Stimulated activated CD8-positive, alpha-beta memory T cell treated with anti-CD3 and anti-CD28 coated beads, Interleukin-4, amount 100 ng/mL, for 1 hour (primary cell): ENCODE measurements at places on chromosomes 12 and 14.

- no peak for DNase-seq
Measured at GRCh38 chr12:46701356-46701755, 124.4 kb downstream of the SLC38A4 start.

GRCh38 chr12:124713436-124714082 is 146.1 kb upstream of the NCOR2 start:
- DNase-seq, result peak; percentile 19

GRCh38 chr12:10374624-10375018 is 15.2 kb downstream of the KLRK1 start:
- no peak for DNase-seq

DNA sequence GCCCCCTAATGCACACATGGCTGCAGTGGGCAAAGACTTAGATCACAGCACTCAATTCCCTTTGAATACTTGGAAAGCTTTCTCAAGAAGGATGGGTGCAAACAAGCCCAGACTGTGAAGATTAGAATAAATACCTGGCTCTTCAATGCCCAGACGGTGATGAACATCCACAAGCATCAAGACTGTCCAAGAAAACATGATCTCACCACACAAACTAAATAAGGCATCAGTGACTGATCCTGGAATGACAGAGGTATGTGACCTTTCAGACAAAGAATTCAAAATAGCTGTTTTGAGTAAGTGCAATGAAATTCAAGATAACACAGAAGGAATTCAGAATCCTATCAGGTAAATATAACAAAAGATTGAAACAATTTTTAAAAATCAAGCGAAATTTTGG is 43.8 kb upstream of the ZDHHC17 start:
- no peak for DNase-seq

- DNase-seq, result no peak
Measured at GRCh38 chr14:65357113-65357512, 55.4 kb upstream of the FUT8 start.

GRCh38 chr14:69755784-69756183 is 11.2 kb upstream of the SRSF5 start:
- no peak for DNase-seq

GRCh38 chr14:64249363-64249762 is 44.8 kb downstream of the ESR2 start:
- no peak for DNase-seq

GRCh38 chr14:33786091-33786825 is 164.6 kb downstream of the EGLN3 start:
- no peak for DNase-seq

DNA sequence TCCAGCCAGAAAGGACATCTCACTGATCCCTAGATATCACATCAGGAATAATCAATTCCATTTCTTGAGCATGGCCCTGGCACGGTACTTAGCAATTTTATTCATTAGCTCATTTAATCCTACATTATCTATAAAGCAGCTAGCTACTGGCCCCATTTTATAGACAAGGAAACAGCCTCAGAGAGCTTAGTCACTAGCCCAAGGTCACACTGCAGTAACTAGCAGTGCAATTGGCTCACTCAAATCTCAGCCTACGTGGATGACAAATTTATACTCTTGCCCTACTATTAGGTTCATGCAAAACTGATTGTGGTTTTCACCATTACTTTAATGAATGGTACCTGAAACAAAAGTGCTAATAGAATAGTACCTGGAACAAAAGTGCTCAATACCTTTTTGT is 41.7 kb downstream of the NUAK1 start:
- no peak for DNase-seq

GRCh38 chr14:99026471-99026870 is 245.5 kb downstream of the BCL11B start:
- DNase-seq, result no peak

- DNase-seq, result no peak
Measured at GRCh38 chr12:2959192-2959504, at the start of gene TEAD4. Gene TEAD4, plus strand, starts transcription at chr12:2959397.

DNA sequence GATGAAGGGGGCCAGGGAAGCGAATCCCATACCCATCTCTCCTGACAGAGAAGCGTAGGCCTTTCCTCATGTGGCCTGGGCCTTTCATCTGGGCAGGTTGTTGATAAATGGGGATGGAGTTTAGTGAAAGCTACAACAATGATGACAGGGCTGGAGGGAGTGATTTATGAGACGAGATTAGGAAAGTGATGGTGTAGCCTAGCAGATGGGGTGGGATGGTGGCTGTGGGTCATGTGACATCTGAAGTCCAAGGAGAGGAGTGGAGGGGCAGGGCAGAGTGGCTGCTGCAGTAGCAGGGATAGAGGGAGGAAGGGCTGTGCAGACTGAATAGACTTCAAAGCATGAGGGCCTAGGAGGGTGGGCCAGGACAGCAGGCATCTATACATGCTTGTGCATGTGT is 85.5 kb downstream of the ADCK1 start:
- DNase-seq, result no peak

GRCh38 chr14:46490238-46490685 is 161.3 kb downstream of the RPL10L start:
- DNase-seq, result no peak

DNA sequence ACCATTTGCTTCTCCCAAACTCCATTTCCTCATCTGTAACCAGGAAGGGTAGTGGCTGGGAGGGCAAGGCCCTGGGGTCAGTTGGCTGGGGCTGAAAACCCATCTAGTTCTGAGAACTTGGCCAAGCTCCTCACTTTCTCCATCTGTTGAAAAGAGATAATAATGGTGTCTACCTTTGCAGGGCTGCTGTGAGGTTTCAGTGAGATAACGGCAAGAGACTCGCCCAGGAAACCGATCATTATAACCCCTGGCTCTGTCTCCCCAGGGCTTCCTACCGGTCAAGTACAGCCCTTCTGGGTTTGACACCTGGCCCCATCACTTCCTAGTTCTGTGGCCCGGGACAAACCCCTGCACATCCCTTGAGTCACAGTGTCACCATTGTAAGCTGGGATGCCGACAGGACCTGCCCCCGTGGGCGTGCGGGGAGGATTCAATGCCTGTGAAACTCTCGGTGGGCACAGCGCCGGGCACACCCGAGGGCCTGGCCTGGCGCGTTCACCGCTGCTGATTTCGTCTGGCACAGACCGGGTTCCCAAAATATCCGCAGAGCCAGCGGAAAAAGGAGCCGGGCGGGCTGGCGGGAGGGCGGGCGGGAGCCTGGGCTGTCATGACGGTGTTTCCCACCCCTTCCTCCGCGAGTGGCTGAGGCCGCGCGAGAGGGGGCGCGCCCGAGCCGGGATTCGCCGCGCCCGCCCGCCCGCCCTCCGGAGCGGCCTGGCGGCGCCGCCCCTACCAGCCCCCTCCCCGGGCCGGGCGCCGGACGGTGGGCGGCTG is 4.4 kb downstream of the KMT5A start:
- DNase-seq, result no peak

DNA sequence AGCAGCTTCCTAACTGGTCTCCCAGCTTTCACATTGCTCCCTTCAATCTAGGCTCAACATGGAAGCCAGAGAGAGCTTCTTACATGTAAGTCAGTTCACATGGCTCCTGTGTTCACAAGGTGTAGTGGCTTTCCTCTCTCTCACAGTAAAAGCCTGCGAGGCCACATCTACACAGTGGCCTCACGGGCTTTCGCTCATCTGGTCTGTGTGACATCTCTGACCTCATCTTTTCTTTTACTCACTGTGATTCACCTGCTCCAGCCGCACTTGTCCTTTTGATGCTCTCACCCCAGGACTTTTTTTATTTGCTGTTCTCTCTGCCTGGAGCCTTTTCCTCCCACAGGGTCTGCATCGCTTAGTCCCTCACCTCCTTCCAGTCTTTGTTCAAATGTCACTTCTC is 122.1 kb downstream of the SLC5A8 start:
- DNase-seq, result no peak

- no peak for DNase-seq
Measured at GRCh38 chr12:74641262-74641661, 103.6 kb downstream of the ATXN7L3B start.

- no peak for DNase-seq
Measured at GRCh38 chr12:22313963-22314330, 20.6 kb downstream of the ST8SIA1 start.

- DNase-seq, result no peak
Measured at GRCh38 chr14:105938055-105938863, 411.9 kb downstream of the TMEM121 start.

DNA sequence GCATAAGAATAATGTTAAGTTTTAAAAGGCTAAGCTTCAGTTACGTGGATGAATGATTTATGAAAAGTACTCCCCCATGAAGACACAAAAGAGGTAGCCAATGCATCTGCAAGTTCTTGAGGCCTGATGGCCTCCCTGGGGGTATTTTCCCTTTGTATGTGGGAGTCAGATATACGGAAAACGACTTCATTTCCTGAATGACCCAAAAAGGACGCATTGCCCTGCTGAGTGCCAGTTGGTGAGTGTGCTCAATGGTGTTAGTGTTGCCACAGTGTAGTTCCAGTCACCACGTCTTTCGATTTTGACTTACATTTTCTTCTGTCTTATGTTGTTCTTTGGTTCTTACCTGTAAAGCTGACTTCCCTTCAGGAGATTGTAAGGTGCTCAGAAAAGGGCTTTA is 8.0 kb downstream of the ETV6 start:
- DNase-seq, result no peak

GRCh38 chr12:49863946-49864797 is 21.3 kb upstream of the BCDIN3D start:
- DNase-seq, result no peak

GRCh38 chr12:48779869-48780268 is 9.0 kb downstream of the ADCY6 start:
- DNase-seq, result no peak

GRCh38 chr12:92010853-92011701 is 134.6 kb downstream of the BTG1 start:
- no peak for DNase-seq

- no peak for DNase-seq
Measured at GRCh38 chr12:1918884-1919236, 408 bp upstream of the CACNA2D4 start.

- DNase-seq, result no peak
Measured at GRCh38 chr12:113096675-113097461, 38.7 kb downstream of the RASAL1 start.

- DNase-seq, result no peak
Measured at GRCh38 chr12:58919231-58920101, 838 bp downstream of the LRIG3 start.

DNA sequence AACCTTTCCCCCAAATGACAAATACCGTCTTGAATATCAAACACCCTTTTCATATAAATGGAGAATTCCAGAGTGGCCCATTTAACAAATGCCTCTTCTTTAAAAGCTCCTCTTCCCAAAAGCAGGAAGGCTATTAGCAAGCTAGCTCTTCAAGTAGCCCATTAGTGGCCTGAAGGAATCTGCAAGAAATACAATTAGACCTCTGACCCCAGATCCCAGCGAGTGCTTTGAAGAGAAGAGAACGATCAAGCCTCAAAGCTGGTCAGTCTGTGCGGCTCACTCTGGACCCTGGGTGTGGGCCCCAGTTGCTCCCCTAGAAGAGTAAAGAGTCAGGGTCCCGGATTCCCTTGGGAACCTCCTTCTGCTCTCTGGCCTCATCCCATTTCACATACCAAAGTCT is 325.6 kb downstream of the NUAK1 start:
- no peak for DNase-seq

- no peak for DNase-seq
Measured at GRCh38 chr14:58992935-58993334, 195.5 kb upstream of the DAAM1 start.

- DNase-seq, result peak; percentile 35
Measured at GRCh38 chr12:101839324-101840283, 8.8 kb upstream of the GNPTAB start.

- DNase-seq, result no peak
Measured at GRCh38 chr12:124545508-124546418, 21.6 kb downstream of the NCOR2 start.

- DNase-seq, result no peak
Measured at GRCh38 chr12:64452559-64453329, 824 bp downstream of the TBK1 start.

DNA sequence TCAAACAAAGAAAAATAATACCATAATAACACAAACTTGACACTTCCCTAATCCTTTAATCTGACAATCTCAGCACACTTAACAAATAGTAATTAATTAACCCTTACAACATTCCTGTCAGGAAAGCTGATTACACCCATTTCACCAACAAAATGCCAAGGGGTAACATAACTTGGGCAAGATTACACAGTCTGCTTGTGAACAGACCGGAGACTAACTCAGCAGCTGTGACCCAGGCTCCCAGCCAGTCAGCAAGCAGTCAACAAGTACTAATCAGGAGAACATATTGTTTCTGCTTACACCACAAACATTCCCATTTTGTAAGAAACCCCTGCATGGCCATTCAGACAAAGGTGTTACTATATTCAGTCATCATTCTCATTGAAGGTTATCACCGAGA is 592.5 kb upstream of the FLRT2 start:
- DNase-seq, result no peak

- no peak for DNase-seq
Measured at GRCh38 chr12:79515530-79515935, 175.2 kb downstream of the PAWR start.

DNA sequence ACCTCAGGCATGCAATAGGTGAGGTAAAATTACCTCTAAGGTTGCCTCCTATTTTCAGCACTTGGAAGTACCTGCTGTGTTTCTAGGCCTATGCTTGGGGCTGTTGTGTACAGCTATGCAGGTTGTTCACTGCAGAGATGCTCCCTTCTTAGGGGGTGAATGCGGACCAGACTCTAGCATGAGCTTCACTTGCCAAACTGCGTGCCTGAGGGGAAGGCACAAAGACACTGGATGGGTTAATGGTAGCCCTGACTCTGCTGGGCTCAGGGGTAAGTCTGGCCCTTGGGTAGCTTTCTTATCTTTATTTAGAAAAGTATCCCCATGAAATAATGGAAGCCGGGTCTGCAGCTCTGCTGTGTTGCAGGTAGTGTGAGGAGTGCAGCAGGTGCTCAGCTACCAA is 35.7 kb downstream of the B4GALNT3 start:
- no peak for DNase-seq

DNA sequence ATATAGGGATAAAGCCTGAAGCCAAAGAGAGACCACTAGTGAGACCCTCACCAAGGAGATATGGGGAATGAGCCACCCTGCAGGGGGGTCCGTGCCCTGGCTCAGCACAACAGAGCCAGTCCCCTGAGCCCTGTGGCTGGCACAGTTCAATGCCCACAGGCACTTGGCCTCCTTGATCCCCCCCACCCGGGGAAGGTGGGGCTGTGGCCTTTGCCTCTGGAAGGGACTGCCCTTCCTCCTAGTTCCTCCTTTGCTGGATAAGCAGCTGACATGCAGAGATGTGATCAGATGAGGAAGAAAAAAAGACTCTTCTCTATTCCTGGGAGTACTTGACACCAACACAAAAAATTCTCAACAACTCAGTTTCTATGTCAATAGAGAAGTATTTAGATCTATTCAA is 19.9 kb downstream of the TTC7B start:
- no peak for DNase-seq

GRCh38 chr12:126676434-126676833 is 1590.5 kb upstream of the TMEM132C start:
- DNase-seq, result no peak
